ENCODE measurements at places on chromosomes 6 and 20.

DNA sequence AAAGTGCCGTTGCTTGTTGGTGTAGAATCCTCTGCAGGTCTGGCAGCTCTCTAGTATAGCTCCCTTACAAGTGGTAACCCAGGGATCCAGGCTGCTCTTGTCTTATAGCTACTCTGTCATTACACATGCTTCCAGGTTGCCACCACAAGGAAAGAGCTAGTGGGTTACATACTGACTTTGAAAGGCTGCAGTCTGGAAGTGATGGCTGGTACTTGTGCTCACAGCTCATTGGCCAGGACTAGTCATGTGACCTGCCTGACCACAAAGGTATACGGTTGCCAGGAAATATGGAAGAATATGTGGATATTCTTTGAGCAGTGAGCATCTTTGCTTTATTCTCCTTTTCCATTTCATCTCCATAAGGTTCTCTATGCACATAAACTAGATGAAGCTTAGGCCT, 46.0 kb downstream of the RREB1 start:
- no peak for DNase-seq

DNA sequence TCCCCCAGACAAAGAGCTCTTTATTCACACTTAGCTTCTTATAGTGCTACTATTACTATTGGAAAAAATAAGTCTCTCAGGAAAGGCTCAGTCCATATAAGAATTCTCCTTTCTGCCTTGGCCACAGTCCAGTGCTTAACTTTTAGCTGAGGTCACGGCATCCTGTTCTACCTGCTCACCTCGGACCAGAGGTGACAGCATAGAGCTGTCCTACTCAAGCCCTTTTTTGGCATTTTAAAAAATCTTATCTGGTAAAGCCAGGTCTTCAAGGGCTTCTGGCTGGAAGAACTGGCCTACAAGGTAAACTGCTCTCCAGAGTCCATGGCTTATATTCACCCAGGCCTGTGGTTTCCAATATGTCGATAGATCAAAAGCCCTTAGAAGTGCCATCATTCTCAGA, 109.7 kb downstream of the RCAN2 start:
- peak; percentile 40 for DNase-seq

DNA sequence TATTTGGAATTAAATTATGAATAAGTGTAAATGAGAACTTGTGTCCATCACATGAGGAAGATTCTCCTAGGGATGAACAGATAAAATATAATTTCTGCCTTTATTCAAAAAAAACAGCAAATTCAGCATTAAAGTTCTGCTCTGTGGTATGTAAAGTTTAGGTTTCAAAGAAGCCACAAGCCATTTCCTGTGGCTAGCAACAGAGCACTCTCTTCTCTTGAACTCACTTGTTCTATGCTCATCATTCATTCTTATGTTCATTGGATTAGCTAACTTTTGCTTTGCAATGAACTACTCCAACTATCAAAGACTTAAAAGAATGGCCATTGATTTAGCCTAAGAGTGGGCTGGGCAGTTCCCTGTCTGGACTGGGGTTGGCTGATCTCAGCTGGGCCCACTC, 20.8 kb upstream of the SNRPB2 start:
- DNase-seq: no peak

- no peak for DNase-seq
These were observed 2.4 kb upstream of the CST1 start for GRCh38 chr20:23753194-23753548.

GRCh38 chr6:22069306-22069800, 227.5 kb downstream of the PRL start:
- no peak for DNase-seq

GRCh38 chr6:22756365-22756764, 187.0 kb downstream of the HDGFL1 start:
- no peak for DNase-seq

GRCh38 chr20:57335392-57335791, 5.8 kb downstream of the SPO11 start:
- no peak for DNase-seq

DNA sequence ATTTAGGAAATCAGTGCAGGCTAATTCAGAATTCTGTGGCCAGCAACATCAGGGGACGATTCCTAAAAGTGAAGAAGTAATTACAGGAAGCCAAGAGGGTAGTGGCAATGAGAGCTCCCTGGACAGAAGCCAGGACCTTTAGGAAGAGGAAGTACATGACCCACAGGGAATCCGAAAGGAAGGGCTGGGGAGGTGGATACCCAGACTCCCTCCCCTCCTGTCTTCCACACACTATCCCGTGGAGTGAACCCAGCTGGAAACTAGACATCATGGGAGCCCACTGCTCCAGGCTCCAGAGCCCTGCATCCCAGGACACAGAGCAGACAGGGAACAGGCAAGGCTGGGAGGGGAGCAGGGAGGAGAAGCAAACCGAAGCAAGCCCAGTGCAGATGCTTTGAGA, 83.0 kb downstream of the SNX5 start:
- no peak for DNase-seq

DNA sequence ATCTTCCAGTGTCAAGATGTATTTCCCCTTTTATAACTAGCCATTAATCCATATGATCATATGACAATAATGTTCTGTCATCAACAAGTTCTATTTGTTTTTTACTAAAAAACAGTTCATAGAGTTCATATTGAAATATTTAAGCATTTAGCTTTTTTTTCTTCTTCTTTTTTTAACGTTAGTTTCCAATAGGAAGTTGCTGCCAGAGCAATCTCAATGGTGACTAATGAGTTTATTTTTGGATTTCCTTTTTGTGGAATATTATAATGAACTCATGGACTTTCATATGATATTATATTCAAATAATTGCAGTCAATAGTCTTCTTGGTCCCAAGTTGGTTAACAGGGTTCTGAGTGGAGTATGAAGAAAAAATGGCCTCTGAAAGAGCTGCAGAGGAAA, 343.3 kb downstream of the BCKDHB start:
- DNase-seq: no peak

GRCh38 chr20:21183722-21184121, 57.8 kb downstream of the KIZ start:
- DNase-seq: no peak

- no peak for DNase-seq
These were observed 124.4 kb downstream of the TCP11 start for GRCh38 chr6:35016502-35017321.

DNA sequence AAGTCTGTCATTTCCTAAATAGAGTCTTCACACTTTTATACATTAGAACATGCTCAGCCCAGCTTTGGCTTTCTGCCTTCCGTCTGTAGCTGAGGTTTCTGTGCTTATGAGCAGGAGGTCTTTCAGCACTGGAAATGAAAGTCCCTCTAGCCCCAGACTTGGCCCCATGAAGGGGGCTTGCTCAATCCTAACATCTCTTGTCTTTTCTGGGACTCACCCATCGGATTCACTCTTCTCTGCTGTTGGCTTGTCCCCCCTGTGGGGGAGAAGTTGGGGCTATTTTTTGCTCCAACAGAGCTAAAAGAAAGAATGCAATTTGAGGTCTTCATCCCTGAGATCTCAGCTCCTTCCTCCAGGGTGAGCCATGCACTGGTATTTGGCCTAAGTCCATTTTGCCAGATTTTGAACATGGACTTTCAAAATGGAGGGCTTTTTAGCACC, 177.7 kb downstream of the MRPL14 start:
- no peak for DNase-seq

DNA sequence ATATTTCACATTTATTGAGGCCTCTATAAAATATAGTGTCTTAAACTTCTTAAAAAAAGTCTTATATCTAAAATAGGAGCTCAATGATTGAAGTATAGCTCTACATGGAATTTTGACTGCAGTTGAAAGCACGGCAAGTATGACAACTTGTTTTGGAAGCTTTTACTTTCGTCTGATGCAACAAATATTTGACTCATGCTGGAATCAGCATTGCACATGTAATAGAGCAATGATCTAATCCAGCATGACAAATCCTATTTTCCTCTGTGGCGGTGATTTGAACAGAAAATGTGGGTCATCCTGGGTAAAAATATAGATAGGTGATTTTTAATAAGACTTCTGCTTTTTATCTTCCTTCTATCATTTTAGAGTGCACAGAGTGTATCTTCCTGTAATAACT, 111.6 kb downstream of the TINAG start:
- DNase-seq: no peak

DNA sequence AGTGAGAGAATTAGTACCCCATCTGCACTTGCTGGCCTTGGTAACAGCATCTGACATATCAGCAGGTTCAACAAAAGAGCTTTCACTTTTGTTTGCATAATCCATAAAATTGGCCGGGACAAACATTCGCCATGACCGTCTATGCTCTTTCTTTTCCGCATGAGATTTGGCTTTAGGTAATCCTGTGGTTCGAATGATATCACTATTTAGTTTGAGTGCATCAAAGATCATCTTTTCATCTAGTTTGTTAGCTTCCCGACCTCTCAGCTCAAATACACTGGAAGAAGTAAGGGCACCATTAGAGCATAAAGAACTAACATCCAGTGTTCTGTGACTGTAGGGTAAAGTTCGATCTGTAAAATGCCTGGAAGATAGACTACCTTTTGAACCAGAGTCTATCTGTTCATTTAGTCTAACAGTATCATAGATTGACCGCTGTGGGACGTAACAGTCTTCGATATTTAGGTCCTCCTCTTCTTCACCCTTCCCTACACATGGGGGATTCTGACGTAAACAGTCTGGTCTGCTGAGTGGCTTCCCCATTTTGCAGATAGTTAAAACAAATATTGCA, 101.6 kb downstream of the DST start:
- DNase-seq: no peak

GRCh38 chr6:38057994-38058393, 238.5 kb downstream of the ZFAND3 start:
- DNase-seq: no peak

- DNase-seq: no peak
These were observed 50.6 kb upstream of the MAP7 start for GRCh38 chr6:136600818-136601217.

Measured in LNCaP clone FGC (cell line).